ENCODE measurements at places on chromosomes 4 and X. TPM values are rescaled to one million over a fixed set of nuclear protein-coding genes. Genes with fewer than 3 reads are reported as not detected.

GRCh38 chr4:109511414-109511813, 48.6 kb upstream of the MCUB start:
- no peak for DNase-seq

DNA sequence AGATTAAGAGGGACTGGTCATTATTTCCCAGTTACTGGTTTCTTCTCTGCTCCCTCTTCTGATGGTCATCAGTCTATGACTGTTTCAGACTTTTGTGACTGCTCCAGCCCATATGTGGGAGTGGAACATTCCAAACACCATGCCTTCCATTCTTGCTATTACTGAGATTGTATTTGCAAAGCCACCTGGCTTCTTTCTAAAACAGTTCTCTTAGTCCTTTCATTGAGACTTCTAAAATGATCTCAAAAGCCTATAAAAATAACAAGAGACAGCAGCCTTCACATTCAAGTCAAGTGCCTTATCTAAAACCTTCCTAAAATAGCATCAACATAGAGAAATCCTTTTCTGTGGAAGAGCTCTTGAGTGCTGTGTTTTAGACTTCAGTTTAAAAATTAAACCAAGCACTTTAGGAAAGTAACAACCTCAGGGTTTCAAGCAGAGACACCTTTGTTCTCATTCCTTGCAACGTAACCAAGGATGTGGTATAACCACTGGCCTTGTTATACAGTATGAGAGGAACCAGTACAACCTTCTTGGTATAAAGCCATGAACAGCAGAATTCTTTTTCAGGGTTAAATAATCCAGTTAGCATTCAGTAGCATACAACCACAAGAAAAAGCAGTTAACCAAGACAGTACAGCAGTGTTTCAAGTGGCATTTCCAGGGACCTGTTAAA, 97.1 kb downstream of the NFKB1 start:
- no peak for DNase-seq

DNA sequence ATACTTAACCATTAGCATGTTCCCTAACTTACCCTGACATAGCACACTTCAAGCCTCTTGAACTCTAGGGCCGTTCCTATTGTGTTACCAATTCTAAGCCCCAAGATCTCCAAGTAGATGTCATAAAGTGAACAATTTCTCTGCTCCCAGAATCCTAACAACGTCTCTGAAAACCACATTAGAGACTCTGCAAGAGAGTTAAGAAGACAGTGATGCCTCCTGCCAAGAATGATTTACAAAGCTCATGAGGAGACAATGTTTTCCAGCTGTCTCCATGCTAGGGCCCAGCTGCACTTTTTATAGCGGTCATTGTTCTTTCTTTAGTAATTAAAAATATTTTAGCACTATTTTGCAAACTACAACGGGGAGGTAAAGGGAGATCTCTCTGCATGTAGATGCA, 358.4 kb downstream of the PPP3CA start:
- no peak for DNase-seq

DNA sequence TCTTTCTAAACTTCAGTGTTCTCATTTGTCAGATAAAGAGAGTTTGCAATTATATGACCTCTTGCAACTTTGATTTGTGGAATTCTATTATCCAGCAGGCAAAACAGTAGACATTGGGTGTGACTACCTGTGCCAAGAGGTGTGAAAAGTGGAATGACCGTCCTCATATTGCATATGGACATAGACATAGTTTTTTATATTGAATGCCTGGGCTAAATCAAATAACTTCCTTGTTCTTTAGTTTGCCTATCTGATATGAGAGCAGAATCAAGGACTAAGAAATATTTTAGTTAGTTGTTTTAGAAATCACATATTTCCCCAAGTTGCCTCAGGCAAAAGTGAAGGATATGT, 117.7 kb upstream of the KLF8 start:
- DNase-seq: no peak

DNA sequence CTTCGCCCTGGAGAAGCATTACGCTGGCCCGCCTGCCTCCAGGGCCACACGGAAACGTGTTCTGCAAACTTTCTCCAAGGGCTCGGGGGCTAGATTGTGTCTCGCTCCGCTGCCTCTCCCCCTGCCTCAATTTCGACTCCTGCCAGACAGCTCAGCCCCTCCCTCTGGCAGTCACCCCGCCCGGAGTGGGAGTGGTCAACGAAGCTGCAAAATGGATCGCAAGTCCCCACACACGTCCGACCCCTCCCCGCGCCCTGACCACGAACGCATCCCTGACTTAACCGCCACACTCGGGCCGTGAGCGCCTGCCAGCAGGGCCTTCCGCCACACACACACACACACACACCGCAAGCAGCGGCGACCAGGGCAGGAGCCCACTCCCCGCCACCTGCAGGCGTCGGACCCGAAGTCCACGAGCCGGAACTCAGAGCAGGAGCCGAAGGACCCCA, 47.0 kb upstream of the NKAP start:
- DNase-seq: no peak

DNA sequence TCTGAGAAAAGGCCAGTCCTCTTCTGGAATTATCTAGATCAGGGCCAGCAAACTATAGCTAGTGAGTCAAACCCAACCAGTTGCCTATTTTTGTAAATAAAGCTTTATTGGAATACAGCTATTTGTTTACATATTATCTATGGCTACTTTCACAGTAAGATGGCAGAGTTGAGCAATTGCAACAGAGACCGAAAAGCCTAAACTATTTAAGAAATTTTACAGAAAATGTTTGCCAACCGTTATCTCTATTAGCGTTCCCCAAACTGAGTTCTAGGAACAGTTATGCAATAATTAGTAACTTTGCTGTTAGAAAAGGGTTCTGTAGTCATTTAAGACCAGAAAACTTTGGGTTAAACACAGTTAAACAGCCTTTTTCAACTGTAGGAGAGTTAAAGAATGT, 10.5 kb downstream of the TEX13B start:
- no peak for DNase-seq

- no peak for DNase-seq
Measured at GRCh38 chr4:145278341-145279121, 98.1 kb upstream of the OTUD4 start.

GRCh38 chr4:6329478-6330383, 60.1 kb downstream of the WFS1 start:
- DNase-seq: no peak

DNA sequence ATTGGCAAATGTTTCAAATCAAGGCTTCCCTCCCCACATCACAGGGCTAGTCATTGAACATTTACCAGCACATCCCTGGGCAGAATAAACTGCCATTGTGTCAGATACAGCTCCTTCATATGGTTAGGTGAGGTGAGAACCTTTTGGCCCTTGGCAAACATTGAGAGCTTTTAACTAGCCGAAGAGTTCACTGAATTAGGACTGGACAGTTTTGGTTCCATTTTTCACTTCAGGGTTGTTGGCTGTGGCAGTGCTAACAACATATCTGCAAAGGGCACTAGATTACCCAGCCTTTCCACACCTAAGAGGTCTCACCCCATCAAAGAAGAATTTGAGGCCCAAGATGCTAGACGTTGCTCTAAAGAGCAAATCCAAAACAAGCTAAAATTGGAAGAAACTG, 180.7 kb downstream of the GUCY2F start:
- DNase-seq: no peak

DNA sequence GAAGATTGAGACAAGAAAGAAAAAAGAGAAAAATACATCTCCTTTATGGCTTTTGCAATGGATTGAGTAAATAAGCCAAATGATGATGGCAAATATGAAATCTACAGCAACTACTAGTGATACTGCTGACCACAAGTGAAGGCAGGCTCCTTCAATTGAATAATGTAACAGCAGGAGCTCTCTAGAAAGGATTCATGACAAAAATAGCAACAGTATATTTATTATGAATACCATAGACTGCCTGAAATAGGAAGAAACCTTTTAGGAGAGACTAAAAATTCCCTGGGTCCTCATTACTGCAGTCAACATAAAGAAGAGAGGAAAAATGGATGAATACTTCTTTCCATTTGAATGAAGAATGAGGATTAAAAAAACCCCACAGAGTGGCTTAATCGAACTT, 306.8 kb upstream of the ANXA10 start:
- no peak for DNase-seq

GRCh38 chr4:146243141-146243882, 29.0 kb downstream of the REELD1 start:
- DNase-seq: peak; percentile 43

Gene TLR3
- 2.2 TPM for total RNA-seq

- no peak for DNase-seq
Measured at GRCh38 chrX:150119323-150119722, 181.0 kb upstream of the EOLA2 start.

DNA sequence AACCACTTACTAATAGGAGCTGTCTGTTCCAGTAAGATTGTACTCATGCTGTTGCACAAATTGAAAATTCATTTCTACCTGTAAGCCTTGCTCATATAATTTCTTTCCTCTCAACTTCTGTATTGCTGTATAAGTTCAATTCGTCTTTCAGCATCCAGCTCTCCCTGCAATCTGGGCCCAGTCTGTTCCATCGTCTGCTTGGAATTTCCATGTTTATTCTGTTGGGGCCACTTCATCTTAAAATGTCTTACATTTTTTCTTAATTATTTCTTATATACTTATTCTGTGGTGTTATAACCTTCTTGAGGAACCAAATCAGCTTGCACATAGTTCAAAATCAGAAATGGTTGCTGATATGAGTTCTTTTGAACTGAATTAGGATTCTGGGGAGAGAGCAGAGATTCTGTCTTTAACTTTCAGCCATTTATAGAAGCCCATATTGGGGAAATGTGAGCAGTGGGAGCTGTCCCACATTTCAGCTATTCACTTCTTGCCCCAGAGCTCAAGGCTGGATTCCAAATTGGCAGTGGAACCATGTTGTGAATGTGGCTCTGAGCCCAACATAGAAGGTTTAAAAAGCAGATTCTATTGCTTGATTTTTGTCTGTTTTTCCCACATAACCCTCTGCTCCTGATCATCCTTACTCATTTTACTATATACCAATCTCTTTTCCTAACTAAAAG, 291.9 kb downstream of the BMPR1B start:
- no peak for DNase-seq

GRCh38 chr4:81881855-81882621, 410.3 kb upstream of the RASGEF1B start:
- DNase-seq: no peak

GRCh38 chrX:14243823-14244222, 214.1 kb upstream of the GEMIN8 start:
- DNase-seq: no peak

DNA sequence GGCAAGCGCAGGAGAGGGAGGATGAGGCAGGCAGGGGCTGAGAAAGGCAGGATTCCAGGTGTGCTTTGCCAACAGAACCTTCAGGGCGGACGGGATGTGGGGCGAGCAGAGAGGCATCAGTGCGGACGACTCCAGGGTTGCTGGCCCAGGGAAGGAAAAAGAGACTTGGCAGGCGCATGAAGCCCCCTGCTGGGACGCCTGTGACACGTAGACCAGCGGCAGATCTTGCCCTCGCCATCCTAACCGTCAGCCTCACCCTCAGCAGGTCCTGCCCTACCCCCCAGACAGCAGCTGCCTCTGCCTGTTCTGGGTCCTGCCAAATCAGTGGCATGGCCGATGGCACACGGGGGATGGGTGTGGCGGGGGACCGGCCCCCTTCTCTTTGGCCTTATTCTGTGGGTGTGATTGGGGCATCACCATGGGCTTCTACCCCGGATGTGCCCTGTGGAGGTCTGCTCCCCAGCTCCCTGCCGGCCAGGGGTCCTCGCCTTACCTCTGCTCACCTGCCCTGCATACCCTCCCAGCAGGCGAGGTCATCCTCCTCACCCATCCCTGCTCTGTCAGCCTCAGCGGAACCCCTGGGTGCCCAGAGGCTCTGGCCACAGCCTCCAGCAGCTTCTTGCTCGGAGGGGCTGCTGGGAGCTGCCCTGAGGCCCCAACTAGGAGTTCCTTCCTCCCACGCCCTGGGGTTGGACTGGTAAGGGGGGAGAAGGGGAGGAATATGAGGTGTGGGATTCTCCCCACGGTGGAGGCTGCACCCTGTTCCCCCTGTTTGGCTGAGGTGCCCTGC, 2.9 kb upstream of the SH3BP2 start:
- DNase-seq: no peak

DNA sequence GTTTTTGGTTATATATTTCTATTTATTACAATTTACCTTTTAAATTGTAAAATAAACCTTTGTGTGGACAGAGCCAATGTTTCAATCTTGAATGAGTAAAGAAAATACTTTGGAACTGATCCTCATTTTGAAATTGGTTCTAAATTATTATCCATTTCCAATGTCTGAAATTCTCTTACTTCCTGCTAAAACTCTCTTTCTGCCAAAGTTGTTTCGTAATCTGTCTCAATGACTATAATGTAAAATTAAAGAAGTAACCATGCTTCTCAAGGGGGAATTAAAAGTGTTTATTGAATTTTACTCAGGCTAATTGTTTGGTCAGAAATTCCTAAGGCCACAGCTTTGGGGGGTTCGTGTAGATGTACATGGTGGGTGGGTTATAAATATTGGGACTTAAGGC, 34.8 kb downstream of the YIPF6 start:
- no peak for DNase-seq

Gene ASB5
- total RNA-seq: not detected

GRCh38 chr4:169241464-169241863, 29.3 kb downstream of the SH3RF1 start:
- no peak for DNase-seq

GRCh38 chr4:101807351-101807750, 16.8 kb downstream of the BANK1 start:
- DNase-seq: no peak

GRCh38 chr4:4362991-4363697, 23.8 kb upstream of the NSG1 start:
- no peak for DNase-seq

GRCh38 chr4:140648716-140649308, 80.1 kb upstream of the UCP1 start:
- DNase-seq: no peak

GRCh38 chrX:6223516-6223915, 5.2 kb downstream of the NLGN4X start:
- no peak for DNase-seq

DNA sequence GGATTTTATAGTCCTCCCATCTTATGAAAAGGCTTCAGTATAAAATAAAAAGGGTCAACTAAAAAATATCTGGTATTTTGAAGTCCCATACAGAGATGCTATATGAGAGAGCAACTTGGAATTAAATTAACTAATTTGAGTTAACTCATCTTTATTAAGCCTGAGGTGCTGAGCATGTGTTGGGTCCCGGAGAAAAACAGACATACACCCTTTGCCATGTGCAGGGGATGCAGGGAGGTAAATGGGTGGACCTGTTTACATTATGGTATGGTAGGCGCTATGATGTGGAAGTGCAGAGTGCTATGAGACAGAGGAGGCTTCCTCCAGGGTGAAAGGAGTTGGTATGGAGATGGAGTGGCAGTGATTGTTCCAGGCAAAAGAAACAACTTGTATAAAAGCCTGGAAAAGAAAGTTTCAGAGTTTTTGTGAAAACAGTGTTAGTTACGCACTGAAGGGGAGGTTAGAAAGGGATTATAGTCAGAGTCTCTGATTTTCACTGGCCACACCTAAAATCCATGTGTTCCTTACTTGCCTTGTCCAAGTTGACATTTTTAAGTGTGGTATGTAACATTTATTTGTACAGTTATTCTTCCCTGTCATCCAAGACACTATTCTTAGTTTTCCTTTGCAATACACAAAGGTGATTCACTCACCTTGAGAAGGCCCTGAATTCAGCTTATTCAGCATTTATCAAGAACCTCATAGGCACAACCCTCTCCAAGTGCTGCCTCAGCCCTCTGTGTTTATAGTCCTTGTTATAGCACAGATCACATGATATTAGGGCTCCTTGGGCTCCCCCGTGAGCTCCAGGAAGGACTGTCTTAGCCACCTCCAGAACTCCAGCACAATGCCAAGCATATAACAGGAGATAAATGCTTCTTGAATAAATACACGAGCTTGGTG, 152.0 kb downstream of the RASL11B start:
- no peak for DNase-seq

Gene CXCL6
- not detected for total RNA-seq

Gene HHIP
- total RNA-seq: not detected

- no peak for DNase-seq
Measured at GRCh38 chrX:101957174-101957573, 25.3 kb upstream of the ZMAT1 start.

Measured in activated CD4-positive, alpha-beta memory T cell treated with anti-CD3 and anti-CD28 coated beads, Interleukin-2, amount 10 ng/mL, durations not matched to agents 7 days and 5 days (primary cell).